Dermis microvascular lymphatic vessel endothelial cell (primary cell): ENCODE measurements at places on chromosomes 5 and 9. TPM values are rescaled to one million over a fixed set of nuclear protein-coding genes. Genes with fewer than 3 reads are reported as not detected.
A peak's percentile ranks its signal among the peaks of the same experiment; 100 is the strongest.

RHOBTB3 gene
- total RNA-seq, result 26.0 and 35.0 TPM in 2 replicates

DNA sequence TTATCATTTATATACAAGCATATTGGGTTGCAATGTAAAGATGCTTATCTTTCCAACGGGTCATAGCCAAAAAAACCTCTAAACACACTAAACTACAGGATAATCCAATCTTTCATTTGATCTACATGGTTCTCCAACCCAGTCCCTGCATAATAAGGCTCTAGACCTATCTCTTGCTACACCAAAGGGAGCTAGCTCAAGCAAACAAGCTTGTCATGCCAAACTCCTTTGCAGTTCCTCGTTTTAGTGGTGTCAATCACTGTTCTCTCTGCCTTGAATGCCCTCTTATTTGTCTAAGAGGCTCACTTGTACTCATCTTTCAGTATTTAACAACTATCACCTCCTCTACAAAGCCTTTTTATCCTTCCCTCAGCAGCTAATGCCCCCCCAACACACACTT lies 5.6 kb downstream of the HOMER1 start:
- DNase-seq, result no peak

SH3GL2 gene
- under 0.01 TPM in 1 of 2 replicates, not detected in the other for total RNA-seq

C5orf63 gene
- 0.89 and 1.2 TPM in 2 replicates for total RNA-seq

LOX gene
- 52.9 and 75.7 TPM in 2 replicates for total RNA-seq

DNA sequence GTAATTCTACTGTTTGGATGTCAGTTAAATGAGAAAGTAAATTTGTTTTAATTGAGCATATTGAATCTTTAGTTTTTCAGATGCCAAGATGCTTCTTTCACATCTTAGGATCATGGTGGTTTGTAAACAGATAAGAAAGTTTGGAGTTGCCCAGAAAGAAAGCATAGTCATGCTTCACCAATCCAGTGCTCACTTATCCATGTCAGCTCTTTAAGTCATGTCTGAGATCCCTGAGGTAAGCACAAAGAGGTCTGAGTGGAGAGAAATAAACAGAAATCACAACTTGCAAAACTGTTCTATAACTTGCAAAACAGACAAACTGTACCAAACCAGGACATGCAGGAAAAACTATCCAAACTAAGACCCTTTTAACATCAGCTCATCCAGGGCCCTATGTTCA lies 87.7 kb downstream of the OSTF1 start:
- no peak for DNase-seq

- DNase-seq, result no peak
Observed at GRCh38 chr9:73038613-73039012, 85.8 kb upstream of the ALDH1A1 start.

- DNase-seq, result no peak
Observed at GRCh38 chr9:127022913-127023660, 99.3 kb downstream of the ANGPTL2 start.

GRCh38 chr5:154300207-154300883 lies 109.8 kb downstream of the GALNT10 start:
- no peak for DNase-seq

DNA sequence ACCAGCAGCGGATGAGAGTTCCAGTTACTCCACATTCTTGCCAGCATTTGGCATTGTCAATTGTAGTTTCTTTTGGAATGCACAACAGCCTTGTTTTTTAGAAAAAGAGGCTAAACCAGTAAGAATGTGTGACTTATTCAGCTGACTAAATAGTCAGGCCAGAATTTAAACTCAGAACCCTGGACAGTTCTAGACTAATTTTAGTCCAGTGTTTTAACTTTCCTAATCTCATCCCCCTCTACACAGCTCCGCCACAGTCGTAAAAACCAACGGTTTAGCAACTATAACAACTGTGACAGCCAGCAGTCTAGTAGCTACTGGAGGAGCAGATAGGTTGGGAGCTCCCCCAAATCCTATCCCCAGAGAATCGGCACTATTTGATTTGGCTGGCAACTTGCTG lies 103.7 kb downstream of the FOXD1 start:
- no peak for DNase-seq

GRCh38 chr5:55773057-55773456 lies 35.2 kb downstream of the DDX4 start:
- DNase-seq, result no peak

GRCh38 chr5:175554296-175554695 lies 75.9 kb downstream of the SFXN1 start:
- DNase-seq, result no peak

- no peak for DNase-seq
Observed at GRCh38 chr5:178453224-178453623, 137.0 kb downstream of the COL23A1 start.

ABO gene
- 0.39 and 0.63 TPM in 2 replicates for total RNA-seq

ZNF483 gene
- total RNA-seq, result 1.6 and 1.8 TPM in 2 replicates

DNA sequence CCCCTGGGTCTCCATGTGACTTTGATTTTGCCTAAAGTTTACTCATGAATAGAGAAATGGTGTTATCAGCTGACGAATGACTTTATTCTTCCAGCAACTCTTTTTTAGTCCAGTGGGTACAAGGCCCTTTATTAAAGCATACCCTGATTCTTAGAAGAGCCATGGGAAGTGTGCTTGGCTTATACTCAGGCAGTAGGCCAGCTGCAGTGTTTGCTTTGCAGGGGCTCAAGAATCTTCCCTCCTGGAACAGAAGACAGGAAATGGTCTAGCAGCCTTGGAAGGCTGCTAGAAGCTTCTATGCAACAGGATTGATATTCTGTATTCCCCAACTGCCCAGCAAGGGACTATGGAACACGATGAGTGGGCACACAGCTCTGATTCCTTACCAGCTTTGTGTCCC lies 73.4 kb upstream of the PLPP6 start:
- peak; percentile 18 for DNase-seq

DNAH5 gene
- total RNA-seq, result 0.13 TPM in 2 replicates

- DNase-seq, result no peak
Observed at GRCh38 chr5:52672459-52672858, 115.3 kb upstream of the ITGA1 start.

DNA sequence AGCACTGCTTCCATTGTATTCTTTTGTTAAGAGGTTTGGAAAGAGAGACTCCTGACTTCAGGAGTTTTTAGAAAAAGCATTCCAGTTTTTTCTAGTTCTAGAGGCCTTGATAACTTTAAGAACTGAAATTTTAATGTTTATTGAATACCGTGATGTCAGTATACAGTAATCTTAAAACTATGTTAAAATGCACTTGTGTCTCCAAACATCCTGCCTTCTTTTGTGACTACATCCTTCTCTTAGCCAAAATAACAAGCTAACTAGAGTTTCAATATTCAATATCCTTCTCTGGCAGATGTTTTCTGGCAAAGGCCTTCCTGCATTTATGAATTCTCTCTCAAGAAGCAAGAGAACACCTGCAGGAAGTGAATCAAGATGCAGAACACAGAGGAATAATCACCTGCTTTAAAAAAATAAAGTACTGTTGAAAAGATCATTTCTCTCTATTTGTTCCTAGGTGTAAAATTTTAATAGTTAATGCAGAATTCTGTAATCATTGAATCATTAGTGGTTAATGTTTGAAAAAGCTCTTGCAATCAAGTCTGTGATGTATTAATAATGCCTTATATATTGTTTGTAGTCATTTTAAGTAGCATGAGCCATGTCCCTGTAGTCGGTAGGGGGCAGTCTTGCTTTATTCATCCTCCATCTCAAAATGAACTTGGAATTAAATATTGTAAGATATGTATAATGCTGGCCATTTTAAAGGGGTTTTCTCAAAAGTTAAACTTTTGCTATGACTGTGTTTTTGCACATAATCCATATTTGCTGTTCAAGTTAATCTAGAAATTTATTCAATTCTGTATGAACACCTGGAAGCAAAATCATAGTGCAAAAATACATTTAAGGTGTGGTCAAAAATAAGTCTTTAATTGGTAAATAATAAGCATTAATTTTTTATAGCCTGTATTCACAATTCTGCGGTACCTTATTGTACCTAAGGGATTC lies 43.1 kb downstream of the NDFIP1 start:
- DNase-seq, result peak; percentile 84

BTNL3 gene
- total RNA-seq, result not detected in 2 replicates

- DNase-seq, result no peak
Observed at GRCh38 chr9:91757782-91758181, 192.2 kb downstream of the ROR2 start.

- DNase-seq, result peak; percentile 29
Observed at GRCh38 chr5:52989781-52990527, 802 bp downstream of the ITGA2 start.

GRCh38 chr9:24881361-24881760 lies 335.7 kb upstream of the IZUMO3 start:
- DNase-seq, result no peak

PCDHGB2 gene
- total RNA-seq, result 0.64 and 1.9 TPM in 2 replicates
